ENCODE measurements at places on chromosomes 7 and 10.

DNA sequence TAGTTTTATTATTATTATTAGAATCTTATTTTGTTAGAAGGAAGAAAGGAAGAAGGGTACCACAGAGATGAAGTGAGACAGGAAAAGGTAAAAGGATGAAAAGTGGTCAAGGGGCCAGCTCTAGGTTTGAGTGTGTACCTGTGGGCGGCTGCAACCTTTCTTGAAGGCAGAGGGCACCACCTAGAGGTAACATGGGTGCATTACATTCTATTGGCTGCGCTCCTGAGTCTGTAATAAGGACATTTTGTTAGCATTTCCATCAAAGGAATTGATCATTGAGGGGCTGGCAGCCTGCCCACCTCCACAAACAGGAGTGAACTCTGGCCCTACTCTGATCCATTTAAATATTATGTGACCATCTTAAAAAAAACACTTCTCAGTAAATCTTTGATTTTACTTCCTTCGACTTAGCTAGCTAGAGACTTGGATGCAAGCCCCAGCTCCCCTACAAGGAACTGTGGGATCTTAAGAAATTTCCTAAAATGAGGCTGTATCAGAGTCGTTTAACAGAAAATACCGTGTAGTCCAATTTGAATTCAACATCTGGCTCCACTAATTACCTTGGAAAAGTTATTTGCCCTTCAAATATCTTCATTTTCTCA is 610.4 kb downstream of the IPMK start:
- DNase-seq, result no peak

- no peak for DNase-seq
Measured at GRCh38 chr7:30596721-30597120, 2.0 kb downstream of the GARS1 start.

DNA sequence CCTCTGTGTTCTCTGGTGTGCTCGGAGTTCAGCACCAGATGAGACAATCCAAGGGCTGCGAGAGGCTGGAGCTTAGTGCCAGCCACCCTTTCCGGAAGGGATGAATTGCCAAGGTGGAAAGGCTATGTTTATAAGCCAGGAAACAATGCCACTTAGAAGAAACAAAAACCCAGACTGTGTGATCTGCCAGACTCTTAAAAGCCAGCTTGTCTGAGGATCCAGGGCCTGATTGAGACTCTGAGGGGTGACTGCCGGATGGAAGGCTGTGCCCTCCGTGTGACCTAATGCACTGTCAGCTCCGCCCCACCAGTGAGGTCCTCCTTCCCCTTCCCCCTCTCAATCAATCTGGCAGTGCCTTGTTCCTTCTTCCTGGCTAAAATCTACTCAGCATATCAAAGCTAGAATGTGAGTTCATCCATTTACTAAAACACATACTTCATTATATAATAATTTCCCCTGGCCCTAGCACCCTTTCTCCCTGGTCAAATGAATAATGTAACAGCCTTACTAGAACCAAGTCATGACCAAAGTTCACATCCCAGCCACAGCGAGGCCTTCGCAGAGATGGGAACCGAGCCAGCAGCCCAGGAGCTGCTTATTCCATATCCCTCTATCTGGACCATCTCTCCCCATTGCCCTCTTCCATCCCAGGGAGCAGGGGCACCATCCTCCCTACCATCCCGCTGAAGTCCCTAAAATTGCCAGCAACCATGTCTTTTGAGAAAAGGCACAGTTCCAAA is 25.5 kb downstream of the FAM107B start:
- DNase-seq, result no peak

DNA sequence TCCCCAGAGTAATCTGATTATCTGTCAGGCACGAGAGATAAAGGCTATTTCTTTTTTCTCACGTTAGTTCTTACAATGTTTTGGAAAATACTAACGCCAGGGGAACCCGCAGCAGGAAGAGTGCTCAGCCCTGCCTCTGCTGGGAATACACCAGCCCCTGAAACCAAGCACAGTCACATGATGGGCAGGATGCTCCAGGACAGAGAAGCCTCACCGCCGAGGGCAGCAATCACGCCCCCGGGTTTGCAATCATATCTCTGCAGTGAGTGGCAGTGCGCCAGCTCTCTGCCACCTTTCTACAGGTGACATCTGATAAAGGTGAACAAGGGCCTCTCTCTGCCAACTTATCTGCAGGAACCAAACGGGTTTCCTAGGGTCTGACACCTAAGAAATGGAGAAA is 39.8 kb downstream of the BRI3 start:
- no peak for DNase-seq

DNA sequence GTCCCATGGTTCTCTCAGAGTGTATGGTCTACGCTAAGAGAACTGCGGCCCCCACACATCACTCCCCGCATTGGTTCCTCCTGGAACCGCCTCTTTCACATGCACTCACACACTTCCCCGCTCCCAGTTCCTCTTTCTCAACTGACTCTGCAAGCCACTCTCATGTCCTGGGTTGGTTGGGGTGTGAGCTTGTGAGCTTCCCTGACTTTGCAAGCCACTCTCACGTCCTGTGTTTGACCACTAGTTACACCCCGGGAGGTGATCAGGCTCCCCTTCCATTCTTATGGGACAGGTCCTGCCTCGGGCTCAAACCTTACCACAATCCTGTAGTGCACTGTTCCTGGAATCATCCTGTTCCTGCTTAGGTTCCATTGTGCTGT is 105.0 kb downstream of the TRIM24 start:
- DNase-seq, result no peak

GRCh38 chr7:144401490-144401889 is 2.0 kb downstream of the NOBOX start:
- DNase-seq, result no peak

GRCh38 chr10:80204677-80205476 is 460 bp downstream of the ANXA11 start:
- peak; percentile 37 for DNase-seq

DNA sequence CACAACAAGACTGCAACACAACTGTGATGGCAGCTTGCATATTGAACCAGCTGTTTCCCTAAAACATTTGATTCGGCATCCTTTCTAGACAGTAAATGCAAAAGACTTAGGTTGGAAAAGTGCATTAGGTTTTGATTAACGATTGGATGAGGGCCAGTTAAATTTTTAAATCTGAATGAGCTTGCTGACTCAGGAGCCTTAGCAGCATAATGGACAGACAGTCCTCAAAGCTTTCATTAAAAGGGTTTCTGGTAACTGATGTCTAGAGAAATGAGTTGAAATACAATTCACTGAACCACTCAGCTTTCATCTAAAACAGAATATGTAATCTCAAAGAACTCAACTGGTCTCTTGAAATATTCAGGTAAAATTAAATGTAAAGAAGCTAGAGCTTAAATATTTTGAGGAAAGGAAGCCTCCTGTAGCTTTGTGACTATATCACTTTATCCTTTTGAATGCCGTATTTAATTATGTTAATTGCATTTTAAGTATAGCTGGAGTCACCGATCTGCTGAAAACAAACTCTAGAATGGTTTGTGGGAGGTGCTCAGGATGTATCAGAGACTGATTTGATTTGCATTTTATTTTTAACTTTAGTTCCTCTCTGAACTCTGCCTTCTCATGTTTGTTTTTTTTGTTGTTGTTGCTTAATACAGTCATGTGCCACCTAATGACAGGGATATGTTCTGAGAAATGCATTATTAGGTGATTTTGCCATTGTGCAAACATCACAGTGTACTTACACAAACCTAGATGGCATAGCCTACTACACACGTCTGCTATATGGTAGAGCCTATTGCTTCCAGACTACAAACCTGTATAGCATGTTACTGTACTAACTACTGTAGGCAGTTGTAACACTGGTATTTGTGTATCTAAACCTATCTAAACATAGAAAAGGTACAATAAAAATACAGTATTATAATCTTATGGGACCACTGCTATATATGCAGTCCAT is 29.2 kb upstream of the ATRNL1 start:
- no peak for DNase-seq

DNA sequence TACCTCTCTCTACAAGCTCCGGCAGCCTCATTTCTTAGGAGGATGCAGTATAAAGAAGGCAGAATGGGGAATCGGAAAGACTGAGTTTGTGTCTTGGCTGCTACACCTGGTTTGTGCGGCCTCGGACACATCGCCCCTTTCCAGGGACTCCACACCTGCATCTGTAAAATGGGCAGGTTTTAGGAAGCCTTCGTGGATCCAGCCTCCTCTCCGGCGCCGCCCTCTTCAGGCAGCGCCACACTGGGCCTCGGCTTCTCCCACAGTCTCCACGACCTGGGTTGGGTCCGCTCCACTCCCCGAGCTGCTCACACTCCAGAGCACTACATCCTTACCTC is 341 bp downstream of the GOT1 start:
- DNase-seq, result peak; percentile 3

DNA sequence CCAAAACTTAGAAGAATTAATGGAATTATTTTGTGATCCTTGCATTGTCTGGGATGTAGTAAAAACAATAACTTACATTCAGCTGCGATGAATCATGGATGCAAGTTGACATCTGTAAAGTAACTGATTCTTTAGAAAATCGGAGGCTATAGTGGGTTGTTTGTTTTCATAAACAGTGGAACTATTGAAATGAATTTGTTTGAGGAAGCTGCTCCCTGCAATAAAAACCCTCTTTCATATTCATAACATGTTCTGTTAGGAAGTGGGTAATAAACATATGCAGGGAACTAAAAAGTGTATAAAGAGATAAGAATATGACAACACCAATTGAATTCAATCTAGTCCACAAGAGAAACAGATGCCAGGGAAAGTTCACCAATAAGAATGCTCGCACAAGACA is 53.6 kb downstream of the AGMO start:
- no peak for DNase-seq

DNA sequence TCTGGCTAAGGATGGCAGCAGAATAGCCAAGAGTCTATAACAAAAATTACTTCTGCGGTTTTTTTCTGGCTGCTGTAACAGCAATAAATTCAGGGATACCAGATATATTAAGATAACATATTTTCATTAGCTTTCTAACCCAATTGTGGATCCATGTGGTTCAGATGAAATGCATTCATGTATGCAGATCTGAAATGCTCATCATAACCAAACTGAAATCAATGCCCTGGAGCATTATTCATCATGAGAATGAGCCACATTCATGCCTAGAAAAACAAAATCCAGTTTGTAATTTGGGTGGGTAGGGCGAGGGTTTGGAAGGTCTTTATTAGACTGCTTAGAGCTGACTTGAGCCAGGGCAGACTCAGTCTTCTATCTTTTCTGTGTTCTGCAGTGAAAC is 69.8 kb upstream of the SEMA3A start:
- DNase-seq, result no peak

- no peak for DNase-seq
Measured at GRCh38 chr10:90598513-90598912, 259.3 kb downstream of the HTR7 start.

DNA sequence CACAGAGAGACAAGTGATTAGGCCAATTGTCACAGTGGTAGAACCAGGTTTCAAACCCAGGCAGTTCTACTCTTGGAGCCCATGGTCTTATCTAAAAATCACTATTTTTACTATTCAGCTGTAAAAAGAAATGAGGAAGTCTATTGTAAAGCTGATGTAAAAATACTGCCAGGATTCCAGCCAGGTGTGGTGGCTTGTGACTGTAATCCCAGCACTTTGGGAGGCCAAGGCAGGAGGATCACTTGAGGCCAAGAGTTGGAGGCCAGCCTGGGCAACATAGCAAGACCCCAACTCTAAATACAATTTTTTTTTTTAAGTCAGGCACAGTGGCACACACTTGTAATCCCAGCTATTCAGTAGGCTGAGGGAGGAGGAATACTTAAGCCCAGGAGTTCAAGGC is 40.4 kb downstream of the HIP1 start:
- no peak for DNase-seq

DNA sequence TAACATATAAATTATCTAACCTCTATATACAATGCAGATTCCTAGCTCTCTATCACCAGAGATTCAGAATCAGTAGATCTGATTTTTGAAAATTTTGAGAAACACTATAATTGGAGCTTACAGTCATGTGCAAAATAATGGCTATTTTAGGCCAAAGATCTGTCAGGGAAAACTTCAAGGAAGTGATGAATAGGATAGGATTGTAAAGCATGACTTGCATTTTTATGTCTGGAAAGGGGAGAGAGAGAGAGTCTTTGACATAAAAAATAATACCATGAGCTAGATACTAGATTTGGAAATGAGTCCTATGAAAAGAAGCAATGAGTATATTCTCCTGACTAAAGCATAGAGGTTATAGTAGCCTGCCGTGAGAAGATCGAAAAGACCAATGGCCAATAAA is 181.1 kb downstream of the SDHAF3 start:
- DNase-seq, result no peak

DNA sequence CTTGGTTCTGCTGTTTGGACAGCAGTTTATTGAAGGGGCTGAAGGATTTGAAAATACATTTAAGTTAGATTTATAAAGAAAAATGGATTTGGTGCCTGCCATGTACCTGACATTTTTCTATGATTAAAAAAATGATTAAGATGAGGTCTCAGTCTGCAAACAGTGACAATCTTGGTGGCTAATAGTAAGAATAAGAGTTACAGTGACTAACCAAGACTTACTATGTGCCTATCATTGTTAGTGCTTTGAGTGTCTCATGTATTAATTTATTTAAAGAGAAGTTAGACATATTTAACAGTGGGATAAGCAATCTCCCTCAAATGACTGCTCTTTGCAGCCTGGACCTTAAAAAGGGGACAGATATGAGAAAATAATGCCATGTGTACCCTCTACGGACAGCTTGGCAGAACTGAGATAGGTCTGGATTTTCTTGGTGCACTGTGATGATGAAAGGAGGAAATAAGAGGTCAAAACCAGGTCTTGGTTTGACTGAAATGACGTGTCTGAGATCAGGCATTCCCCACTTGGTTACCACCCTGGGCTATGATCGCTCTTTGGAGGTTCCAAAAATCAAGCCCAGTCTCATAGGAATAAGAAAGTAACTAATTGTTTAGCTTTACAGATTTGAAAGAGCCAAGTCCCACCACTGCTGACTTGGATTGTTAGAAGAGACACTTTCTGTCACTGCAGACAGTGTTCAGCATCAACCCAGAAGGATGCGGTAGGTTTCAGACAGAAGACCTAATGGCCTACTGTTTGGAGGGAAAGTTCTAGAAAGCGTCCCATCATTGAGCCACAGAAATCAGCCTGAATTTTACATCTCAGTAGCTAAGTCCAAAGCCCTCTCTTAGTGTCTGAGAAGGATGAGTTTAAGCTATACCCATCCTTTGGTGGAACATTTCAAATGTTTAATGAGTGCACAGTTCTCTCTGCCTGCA is 2.1 kb downstream of the CASP7 start:
- no peak for DNase-seq

DNA sequence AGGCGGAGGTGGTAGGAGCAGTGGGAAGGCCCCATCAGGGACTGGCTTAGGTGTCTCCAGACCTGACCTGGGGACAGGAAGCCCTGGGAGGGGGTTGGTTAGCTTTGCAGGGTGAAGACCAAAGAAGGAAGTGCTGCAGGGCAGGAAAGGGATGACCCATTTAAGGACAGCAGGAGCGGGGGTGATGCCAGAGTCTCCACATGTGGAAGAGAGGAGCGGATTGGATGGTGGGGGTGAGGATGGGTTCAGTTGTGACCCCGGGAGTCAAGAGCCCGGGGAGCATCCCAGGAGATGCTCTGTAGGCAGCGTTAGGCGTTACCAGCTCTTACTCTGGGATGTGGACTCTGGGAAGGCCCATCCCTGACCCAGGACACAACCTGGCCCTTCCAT is 3.1 kb upstream of the LDB3 start:
- no peak for DNase-seq
